Naive thymus-derived CD8-positive, alpha-beta T cell (primary cell): ENCODE measurements at places on chromosomes 7 and 10.

- DNase-seq, result no peak
These were observed 1.5 kb upstream of the ELFN1 start for GRCh38 chr7:1668396-1669063.

- no peak for DNase-seq
These were observed 22.9 kb downstream of the RBAK start for GRCh38 chr7:5068521-5068920.

- no peak for DNase-seq
These were observed 32.1 kb downstream of the LOXL4 start for GRCh38 chr10:98235846-98236245.

- peak; percentile 16 for DNase-seq
These were observed 6.5 kb upstream of the DENND2A start for GRCh38 chr7:140646931-140647647.

DNA sequence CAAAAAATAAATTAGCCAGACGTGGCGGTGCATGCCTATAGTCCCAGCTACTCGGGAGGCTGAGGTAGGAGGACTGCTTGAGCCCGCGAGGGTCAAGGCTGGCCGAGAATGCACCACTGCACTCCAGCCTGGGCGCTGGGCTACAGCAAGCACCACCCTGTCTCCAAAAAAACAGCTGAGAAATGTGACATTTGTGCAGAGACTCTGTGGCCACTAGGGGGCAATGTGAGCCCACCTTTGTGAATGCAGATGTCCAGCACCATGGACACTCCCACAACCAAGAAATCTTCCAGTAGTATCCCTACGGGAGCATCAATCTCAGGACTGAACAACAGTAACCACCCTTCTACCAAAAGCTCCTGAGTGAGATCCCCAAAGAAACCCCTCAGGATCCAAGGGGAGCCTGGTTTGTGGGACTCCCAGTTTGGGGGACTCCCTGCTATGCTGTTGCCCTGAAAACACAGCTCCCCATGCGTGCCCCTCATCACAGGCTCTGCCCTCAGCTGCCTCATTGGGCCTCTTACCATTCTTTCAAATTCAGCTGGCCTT, 6.2 kb upstream of the AHCYL2 start:
- peak; percentile 80 for DNase-seq

GRCh38 chr7:26034391-26034790, 117.6 kb upstream of the NFE2L3 start:
- DNase-seq, result no peak

GRCh38 chr10:103373544-103373943, 5.8 kb downstream of the TAF5 start:
- no peak for DNase-seq

DNA sequence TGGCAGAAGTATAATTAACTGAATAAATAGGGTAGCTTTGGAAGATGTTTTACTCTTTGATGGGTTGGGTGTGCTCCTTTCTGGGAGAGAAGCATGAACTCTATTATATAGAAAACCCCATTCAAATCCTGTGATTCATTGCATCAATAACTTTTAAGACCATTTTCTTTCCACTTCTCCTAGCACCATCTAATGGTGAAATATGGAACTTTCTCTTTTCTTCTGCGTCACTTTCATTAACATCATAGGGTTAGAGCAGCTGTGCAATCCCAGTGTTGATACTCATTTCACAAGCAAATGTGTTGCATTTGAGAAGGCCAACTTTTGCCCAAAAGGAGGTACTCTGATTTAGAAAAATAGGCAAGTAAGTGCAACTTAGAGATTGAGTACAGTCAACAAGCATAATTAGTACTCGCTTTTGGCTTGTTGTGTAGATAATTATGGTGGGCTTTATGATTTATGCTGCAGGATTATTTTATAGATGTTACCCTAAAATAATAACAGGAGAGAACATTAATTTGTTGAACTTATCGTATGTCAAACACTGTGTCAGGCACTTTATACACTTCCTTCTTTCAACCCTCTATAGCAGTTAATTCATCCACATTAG, 92.9 kb downstream of the CPED1 start:
- no peak for DNase-seq

- DNase-seq, result no peak
These were observed 43.4 kb upstream of the LYZL1 start for GRCh38 chr10:29245476-29245875.

- DNase-seq, result no peak
These were observed 5.3 kb upstream of the HILPDA start for GRCh38 chr7:128450409-128450808.

- no peak for DNase-seq
These were observed 822.0 kb downstream of the TNS3 start for GRCh38 chr7:46759711-46760480.

DNA sequence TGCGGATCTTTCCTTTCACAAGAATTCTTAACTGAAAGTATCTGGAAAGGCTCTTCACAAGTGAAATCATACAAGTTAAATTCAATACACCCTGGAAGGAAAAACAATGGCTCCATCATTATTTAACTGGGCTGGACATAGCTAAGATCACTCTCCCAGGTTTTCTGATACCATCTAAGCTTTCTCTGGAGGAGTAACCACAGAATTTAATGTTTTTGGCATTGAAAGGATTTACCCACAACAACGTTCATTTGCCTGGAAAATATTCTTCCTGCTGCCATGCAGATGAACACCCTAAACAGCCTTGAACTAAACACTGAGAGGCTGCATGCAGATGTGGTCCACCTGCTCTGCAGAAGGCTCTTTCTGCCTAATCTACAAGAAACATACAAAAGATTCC, 4.3 kb downstream of the NEBL start:
- no peak for DNase-seq
